ENCODE measurements at places on chromosomes 4 and X.

DNA sequence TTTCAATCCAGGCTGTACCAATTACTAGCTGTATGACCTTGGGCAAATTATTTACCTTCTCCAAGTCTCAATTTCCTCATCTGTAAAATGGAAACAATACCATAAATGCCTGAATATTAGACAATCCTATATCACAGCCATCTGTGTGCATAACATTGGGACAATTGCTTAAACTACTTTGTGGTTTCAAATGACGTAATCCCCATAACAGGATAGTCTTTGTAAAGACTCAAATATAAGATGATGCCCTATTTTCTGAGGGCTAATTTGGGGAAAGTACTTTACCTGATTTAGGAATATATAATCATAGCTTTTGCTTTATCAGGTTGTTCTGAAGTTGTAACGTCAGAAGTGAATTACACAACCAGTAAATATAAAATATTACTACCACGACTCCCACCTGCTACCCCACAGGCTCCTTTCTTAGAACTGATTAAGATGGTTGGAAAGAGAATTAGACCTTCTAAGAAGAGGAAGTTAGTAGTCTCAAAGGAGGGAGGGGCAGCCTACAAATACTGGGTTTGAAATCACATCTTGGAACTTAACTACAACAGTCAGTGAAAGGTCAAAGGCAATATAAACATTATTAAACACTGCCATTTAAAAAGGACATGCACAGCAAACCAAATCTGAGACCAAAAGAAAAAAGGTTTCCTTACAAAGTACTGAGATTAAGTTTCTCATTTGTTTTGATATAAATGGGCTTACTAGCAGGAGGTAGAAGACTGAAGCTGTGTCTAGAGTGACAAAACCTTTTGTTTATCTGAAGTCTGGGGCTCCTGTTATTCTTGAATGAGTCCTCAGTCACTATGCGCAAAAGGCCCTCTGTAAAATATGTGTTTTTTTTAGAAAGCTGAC is 215.0 kb downstream of the SCFD2 start:
- no peak for DNase-seq

DNA sequence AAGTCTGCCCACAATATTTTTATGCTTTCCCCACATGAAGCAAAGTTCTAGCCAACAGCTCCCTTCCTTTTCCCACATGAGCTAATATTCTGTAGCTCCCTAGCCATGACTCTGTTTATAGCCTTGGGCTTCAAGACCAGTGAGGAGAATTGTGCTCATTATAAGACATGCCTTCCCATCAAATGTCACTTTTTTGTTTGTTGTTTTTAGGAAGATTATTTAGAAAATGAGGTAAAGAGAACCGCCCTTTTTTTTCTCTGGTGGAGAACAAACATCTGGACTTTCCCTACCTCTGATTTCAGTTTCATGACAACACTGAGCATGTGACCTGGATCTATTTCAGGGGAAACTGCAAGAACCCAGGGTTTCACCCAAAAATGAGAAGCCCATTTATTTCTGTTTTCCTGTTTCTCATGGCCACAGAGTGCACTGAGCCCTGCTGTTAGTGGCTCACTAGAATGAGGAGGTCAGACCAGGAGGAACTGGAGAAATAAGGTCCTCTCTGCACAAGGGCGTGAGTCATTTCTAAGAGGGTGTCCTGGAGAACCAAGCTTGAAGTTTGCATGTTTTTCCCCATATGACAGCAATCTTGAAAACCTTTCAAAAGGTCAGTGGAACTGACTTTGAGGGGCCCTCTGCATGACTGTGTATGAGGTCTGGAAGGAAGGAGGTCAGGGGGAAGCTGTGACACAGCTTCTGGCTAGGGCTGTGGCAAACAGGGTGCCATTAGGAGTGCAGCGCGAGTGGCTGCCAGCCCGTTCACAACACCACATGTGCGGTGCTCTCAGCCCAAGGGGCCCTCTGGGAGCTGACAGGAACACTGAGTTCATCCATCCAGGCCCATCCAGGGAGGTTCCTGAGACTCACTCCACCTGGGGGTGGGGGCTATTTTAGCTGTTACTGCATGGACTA is 55.2 kb downstream of the CHST7 start:
- DNase-seq: no peak

- DNase-seq: no peak
Measured at GRCh38 chrX:140766024-140766611, 56.6 kb downstream of the LINC00632 start.

GRCh38 chrX:150693725-150694574 is 754 bp downstream of the MTMR1 start:
- peak; percentile 74 for DNase-seq

GRCh38 chr4:1240721-1241465 is 8.0 kb downstream of the CTBP1 start:
- DNase-seq: no peak

DNA sequence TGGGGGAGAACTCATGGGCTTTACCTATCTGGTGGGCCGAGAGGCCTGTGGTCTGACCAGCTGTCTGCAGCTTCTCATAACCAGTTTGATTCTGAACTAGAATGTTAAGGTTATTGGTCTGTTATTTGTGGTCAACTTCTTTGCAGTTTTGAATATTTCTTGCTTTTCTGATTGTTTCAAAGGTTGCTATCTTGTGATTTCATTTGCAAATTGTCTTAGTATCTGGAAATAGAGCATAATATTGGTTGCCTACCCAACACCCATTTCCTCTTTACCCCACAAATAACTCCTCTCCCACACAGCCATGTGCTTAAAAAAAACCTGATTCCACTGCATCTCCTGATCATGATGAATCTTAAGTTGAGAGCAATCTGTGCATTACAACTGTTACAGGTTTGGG is 39.1 kb upstream of the BMP2K start:
- no peak for DNase-seq

DNA sequence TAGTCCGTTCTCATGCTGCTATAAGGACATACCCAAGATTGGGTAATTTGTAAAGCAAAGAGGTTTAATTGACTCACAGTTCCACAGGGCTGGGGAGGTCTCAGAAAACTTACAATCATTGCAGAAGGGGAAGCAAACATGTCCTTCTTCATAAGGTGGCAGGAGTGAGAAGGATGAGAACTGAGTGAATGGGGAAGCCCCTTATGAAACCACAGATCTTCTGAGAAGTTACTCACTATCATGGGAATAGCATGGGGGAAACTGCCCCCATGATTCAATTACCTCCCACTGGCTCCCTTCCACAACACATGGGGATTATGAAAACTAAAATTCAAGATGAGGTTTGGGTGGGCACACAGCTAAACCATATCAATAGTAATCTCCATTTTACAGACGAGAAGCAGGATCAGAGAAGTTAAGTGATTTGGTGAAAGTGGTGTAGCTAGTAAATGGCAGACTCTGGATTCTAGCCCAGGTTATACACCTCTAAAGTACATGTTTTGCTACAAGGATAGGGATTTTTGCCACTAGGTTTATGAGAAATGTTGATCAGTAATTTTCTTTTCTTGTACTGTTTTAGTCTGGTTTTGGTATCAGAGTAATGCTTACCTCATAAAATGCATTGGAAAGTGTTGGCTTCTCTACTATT is 47.3 kb upstream of the C1GALT1C1 start:
- no peak for DNase-seq

DNA sequence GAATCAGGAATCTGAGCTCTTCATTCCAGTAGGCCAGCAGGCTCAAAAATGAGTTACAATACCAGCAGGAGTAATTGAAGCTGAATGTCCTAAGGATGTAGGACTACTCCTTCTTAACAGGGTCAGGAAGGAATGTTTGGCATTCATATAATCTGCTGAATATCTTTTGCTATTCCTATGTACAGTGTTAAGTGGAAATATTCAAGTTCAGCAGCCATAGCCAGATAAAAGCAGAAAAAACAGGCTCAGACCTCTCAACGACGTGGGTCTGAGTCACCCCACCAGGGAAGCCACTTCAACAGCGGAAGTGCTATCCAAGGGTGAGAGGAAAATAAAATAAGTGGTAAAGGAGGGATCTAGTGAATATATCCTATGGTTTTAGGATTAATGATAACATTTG is 577.0 kb downstream of the SPOCK3 start:
- no peak for DNase-seq

DNA sequence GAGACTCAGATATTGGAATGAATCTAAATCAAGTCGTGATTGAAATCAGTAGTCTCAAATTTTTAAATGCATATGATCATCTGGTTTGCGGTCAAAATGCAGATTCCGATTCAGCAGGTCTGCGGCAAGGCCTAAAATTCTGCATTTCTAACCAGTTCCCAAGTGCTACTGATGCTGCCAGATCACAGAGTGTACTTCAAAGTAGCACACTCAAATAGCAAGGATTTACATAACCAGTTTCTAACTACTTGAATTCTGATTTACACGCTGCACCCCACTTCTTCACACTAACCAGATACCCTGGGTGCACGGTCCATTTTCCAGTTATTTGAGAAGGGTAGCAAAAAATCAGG is 752 bp downstream of the MBTPS2 start:
- DNase-seq: no peak

- no peak for DNase-seq
Measured at GRCh38 chrX:77293331-77293995, 153.7 kb upstream of the FGF16 start.

DNA sequence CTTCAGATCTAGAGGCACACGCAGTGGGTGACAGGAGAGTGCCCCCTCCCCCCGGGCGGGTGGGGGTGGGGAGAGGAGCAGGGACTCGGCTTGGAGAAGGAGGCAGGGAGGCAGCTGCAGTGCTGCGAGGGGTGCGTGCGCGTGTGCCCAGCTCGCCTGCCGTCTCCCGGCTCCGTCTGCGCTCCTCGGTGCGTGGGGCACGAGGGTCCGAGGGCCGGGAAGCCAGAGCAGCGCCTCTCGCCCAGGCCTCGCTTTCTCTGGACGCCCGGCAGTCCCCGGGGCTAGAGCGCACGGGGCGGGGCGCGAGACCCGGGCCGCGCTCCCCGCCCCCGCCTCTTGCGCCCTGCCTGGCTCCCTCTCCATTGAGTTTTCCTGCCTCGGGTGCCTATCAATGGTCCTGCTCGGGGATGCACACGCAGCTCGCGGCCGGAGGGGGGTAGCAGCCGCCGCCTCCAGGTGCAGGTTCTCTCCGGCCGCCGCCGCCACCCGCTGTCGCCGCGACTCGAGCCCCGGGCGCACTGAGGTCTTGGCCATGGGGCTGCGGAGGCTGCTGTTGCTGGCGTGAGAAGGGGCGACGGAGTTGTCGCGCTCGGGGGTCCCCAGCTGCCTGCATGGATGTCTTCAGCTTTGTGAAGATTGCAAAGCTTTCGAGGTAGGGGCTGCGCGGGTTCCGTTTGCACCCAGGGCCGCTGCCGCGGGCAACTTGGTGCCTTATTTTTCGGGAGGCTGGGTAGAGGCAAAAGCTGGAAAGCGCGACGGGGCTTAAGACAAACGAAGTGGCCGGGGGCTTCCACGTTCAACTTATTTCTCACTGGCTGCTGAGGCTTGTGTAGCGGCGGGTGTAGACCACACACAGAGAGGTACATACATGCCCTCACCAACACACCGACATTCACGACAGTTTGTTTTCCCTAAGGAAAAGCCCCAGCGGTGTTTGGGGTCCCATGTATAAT is at the start of gene FRMPD4:
Gene FRMPD4, plus strand, starts transcription at position 113 of the 953 bp plus-strand sequence. Its CDS starts 499 bp downstream, at position 612.
- no peak for DNase-seq

- no peak for DNase-seq
Measured at GRCh38 chrX:97260679-97261078, 377.0 kb downstream of the RPA4 start.

- no peak for DNase-seq
Measured at GRCh38 chr4:173237762-173238161, 69.2 kb downstream of the GALNT7 start.

GRCh38 chrX:110871839-110872238 is 76.2 kb upstream of the CHRDL1 start:
- no peak for DNase-seq

- peak; percentile 6 for DNase-seq
Measured at GRCh38 chr4:170134821-170135220, 45.1 kb upstream of the AADAT start.

GRCh38 chrX:134716620-134717012 is 58.3 kb upstream of the PLAC1 start:
- no peak for DNase-seq

DNA sequence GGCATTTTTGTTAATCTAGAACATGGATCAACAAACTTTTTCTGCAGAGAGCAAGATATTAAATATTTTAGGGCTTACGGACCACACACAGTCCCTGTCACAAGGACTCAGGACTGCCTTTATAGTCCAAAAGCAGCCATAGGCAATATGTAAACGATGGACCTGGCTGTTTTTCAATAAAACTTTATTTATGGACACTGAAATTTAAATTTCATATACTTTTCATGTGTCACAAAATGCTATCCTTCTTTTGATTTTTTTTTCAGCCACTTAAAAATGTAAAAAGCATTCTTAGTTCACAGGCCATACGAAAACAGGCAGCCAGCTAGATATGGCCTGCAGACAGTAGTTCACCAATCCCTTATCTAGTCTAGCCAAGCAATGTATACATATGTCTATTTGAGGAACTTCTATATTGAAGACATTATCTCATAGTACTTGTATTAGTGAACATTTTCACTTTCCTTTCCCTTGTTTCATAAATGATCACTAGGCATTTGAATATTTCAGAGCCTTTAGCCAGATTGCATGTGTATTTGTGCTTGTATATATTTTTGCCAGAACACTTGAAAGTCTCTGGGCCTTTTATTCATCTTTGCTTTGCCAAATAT is 350.9 kb downstream of the RPA4 start:
- DNase-seq: no peak

DNA sequence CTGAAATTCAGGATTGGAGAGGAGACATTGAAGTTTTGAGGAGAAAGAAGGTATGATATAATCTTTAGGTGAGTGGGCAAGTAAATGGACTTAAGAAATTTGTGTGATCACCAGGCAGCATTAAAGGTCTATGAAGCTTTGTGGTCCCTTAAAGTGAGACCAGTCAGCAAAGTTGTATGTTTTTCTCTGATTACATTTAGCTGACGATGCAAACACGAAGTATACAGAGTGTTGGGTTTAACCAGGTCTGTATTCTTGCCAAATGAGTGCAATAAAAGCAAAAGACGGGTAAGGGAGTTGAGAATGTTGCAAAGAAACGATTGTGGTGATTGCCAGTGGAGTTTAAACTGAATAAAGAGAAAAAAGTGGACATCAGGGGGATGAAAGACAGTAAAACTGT is 11.6 kb upstream of the YIPF6 start:
- no peak for DNase-seq

DNA sequence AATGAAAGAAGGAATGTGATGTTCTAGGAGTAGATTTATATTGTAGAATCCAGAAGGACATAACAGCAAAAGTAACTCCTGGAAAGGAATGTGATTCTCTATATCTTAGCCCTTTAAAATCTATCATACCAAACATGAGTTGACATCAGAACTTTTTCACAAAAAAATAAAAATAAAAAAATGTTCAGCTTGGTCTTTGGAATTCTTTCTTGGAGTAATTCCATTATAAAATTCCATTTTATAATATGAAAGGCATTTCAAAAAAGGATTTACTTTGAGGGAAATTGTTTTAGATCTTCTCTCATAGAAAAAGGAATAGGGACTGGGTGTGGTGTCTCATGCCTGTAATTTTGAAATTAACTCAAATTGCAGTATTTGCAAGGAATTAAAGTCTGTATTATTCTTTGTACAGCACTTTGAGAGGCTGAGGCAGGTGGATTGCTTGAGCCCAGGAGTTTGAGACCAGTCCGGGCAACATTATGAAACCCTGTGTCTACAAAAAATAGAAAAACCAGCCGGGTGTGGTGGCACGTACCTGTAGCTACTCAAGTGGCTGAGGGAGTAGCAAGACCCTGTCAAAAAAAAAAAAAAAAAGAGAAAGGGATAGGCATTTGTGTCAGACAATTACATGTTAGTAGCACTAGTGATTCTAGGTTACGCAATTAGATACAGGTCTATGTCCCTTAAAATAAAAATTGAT is 134.9 kb downstream of the SLC4A4 start:
- no peak for DNase-seq

- DNase-seq: no peak
Measured at GRCh38 chr4:151946718-151947117, 185.9 kb upstream of the GATB start.

All from SHP77 treated with DMSO at 0.1 percent for 48 hours (cell line).